ENCODE measurements at places on chromosomes 2 and 18.

DNA sequence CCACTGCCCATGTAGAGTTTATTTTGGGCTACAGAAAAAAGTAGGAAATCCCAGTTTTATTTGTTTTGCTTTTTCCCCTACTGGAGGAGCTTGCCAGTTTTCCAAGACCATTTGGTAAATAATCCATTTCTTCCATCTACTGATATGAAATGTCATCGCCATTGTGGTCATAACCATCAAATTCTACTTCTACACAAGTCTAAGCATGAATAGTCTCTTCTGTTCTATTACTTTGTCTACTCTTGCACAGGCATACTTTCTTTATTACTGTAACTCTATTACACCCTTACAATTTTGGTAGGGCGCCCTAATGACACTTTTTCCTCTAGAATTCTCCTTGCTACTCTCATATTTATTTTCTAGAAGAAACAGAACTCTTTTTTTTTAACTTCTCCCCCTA lies 120.7 kb downstream of the ATAD2B start:
- DNase-seq: no peak

GRCh38 chr18:55398858-55399257 lies 189.1 kb downstream of the TCF4 start:
- no peak for DNase-seq

GRCh38 chr2:47179388-47179787 lies 24.3 kb upstream of the STPG4 start:
- no peak for DNase-seq

GRCh38 chr2:32926708-32927084 lies 20.1 kb upstream of the LTBP1 start:
- DNase-seq: no peak

GRCh38 chr18:43587538-43588153 lies 310.4 kb upstream of the SYT4 start:
- no peak for DNase-seq

DNA sequence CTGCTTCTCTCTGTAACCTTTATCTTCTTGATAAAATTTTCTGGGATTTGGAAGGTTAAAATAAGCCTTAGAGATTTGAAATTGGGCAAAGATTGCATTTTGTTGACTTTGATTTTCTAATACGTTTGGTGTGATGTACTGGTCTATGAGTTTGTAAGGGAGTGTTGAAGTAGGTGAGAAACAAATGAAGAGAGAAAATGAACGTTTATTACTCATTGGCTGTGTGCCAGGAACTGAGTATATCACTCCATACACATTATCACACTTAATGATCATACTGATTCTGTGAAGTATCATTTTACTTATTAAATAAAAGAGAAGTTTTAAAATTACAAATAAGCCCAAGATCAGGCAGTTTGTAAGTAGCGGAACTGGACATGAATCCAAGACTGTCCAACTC lies 795.1 kb upstream of the ZEB2 start:
- DNase-seq: no peak

GRCh38 chr2:88471083-88471942 lies 18.8 kb upstream of the FOXI3 start:
- DNase-seq: no peak

DNA sequence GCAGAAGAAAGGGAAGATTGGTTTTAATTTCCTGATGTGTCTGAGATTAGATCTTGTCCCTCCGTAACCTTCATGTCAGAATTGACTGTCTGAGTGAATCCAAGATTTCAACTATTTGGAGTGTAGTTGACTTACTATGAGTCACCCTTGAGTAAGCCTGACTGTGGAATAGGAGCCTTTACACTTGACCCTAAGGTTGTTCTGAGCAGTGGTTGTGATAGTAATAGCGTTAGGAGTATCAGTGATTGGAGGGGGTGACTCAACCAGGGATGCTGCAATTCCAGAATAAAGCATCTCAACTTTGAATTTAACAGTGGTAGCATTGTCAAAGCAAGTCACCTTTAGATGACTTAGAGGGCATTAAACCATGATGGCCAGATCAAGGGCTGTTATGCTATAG lies 979.5 kb upstream of the FAM98A start:
- no peak for DNase-seq

GRCh38 chr2:119204525-119204924 lies 19.1 kb upstream of the STEAP3 start:
- DNase-seq: no peak

DNA sequence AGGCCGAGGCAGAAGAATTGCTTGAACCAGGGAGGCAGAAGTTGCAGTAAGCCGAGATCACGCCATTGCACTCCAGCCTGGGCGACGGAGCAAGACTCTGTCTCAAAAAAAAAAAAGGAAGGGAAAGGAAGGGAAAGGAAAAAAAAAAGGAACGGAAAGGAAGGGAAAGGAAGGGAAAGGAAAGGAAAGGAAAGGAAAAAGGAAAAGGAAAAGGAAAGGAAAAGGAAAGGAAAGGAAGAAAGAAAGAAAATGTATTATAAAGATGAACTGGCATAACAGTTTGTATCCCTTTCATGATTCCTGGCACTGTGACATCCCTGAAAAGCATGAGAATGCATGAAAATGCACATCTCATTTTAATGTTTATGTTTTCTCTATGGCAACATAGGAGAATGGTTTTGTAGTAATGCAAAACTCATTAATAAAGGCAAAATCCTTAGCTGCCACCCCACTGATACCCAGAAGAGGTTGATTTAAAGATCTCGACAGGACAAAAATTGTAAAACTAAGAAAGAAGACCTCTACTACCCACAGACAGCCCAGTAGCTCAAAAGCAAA lies 11.5 kb upstream of the MREG start:
- DNase-seq: no peak

GRCh38 chr2:215653344-215654030 lies 217.6 kb upstream of the FN1 start:
- no peak for DNase-seq

DNA sequence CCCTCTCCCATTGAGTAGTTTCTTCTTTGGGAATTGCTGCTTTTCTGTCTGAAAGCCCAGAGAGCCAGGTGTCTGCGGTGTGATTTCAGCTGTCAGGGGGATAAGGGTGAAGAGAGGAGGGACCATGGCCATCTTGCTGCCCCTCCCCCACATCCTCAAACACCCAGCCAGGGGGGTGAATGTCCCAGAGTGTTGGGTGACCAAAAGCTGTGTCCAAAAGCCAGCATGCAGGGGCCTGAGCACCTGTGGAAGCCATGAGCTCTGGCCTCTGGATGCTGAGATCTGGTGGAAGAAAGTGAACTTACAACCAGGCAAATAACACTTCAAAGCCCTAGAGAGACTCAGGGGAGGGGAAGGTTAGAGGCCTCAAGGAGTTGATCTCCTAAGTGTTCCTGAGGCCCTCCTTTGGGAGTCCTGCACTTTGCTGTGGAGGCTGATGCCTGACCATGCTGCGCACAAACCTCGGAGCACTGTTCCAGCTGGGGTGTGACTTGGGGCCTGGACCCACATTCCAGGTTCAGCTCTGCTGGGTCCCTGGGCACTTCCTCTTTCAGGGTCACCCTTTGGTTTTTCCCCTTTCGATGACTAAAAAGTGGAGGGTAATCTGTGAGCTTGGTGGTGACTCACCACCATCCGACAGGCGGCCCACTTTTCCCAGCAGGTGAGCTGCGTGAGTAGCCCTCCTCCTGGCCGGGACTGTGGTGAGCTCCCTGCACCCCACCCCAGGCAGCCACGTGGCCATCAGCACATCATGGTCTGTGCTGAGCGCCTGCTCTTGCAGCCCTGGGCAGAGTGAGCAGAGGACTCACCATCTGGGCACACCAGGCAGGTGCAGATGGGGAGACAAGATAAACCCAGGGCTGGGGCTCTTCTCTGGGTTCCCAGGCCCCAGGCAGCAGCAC lies 66.8 kb upstream of the FOSL2 start:
- DNase-seq: no peak

DNA sequence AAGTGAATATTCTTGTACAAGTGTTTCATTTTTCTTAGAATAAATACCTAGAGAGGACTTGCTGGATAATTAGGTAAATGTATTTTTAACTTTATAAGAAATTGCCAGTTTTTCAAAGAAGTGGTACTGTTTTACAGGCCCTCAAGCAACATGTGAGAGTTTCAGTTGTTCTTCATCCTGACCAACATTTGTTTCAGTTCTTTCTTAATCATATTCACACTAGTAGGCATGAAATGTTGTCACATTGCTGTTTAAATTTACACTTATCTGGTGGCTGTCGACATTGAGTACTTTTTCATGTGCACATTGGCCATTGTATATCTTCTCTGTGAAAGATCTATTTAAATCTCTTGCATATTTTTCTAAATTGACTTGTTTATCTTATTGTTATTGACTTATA lies 178.1 kb downstream of the ACOXL start:
- DNase-seq: no peak

- no peak for DNase-seq
Observed at GRCh38 chr2:241344925-241345651, 11.0 kb upstream of the FARP2 start.

GRCh38 chr2:1708476-1709334 lies 35.6 kb downstream of the PXDN start:
- no peak for DNase-seq

GRCh38 chr2:61340242-61340641 lies 130.6 kb downstream of the USP34 start:
- DNase-seq: no peak

- no peak for DNase-seq
Observed at GRCh38 chr2:202269585-202269984, 4.0 kb downstream of the NOP58 start.

- DNase-seq: no peak
Observed at GRCh38 chr2:26838121-26838906, 9.6 kb upstream of the DPYSL5 start.

DNA sequence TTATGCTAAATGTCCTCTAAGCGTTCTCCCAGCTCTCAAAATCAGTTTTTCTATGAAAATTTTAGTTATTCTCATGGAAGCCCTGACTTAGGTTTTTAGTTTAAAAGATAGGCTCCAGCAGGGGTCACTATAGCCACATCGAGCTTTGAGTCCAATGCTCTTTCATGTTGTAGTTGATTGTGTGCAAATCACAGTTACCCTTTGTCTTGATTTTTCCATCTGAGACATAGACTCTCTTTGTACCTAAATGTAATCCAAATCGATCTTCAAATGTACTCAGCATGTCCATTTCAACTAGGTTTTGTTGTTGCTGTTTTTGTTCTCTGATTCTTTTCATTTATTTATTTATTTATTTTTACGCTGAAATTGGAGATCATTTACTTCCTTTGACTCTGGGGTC lies 26.4 kb upstream of the MSTN start:
- no peak for DNase-seq

DNA sequence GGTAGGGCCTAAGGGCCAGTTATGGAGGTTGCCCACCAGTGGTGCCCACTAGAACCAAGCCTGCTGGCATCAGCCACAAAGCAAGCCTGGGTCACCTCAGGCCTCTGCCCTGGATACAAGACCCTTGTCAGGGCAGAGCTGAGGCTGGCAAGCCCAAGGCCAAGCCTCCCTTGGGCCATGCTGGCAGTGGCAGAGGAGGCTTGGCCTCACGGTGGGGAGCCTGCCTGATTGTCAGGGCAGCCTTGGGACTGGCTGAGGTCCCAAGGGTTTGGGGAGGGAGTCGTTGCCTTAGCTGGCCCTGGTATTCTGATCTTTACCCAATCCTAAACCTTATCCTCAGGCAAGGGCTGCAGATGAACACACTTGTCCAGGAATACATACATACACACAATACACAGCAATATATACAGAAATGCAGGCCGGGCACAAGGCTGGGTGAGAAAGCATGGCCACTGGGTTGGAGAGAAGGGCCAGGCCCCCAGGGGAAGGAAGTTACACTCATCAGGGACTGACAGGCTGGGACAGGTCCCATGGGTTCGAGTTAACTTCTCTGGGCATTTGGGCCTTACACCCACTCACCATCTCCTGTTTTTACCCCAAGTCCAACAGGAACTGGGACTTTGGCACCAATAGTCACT lies 21.0 kb downstream of the CCT7 start:
- no peak for DNase-seq

GRCh38 chr2:98367721-98368120 lies 21.5 kb downstream of the CNGA3 start:
- no peak for DNase-seq

- DNase-seq: no peak
Observed at GRCh38 chr2:75513616-75514170, 47.0 kb downstream of the EVA1A start.

DNA sequence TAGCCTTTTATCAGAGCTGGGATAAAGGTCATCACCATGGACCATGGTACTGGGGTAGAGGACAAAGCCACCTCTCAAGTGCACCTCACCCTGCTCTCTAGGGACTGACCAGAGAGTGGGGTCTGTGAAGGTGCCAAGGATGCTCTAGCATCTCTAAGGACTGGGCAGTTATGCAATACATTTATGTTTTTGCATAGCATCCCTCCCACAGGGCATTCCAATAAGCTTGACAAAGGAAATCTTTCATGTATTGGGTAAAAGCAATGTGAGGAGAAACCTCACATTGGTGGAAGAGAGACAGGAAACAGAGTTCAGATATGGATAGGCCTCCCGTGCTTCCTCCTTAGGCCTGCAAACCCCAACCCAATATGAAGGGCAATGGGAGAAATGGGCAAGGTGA lies 31.6 kb downstream of the STK39 start:
- no peak for DNase-seq

GRCh38 chr2:173607606-173608311 lies 253.1 kb downstream of the CDCA7 start:
- DNase-seq: no peak

- DNase-seq: no peak
Observed at GRCh38 chr18:13452871-13453680, 234.5 kb downstream of the LDLRAD4 start.

GRCh38 chr2:108428286-108429009 lies 20.6 kb upstream of the GCC2 start:
- DNase-seq: no peak

GRCh38 chr2:10810202-10811161 lies 2.1 kb downstream of the PDIA6 start:
- no peak for DNase-seq

DNA sequence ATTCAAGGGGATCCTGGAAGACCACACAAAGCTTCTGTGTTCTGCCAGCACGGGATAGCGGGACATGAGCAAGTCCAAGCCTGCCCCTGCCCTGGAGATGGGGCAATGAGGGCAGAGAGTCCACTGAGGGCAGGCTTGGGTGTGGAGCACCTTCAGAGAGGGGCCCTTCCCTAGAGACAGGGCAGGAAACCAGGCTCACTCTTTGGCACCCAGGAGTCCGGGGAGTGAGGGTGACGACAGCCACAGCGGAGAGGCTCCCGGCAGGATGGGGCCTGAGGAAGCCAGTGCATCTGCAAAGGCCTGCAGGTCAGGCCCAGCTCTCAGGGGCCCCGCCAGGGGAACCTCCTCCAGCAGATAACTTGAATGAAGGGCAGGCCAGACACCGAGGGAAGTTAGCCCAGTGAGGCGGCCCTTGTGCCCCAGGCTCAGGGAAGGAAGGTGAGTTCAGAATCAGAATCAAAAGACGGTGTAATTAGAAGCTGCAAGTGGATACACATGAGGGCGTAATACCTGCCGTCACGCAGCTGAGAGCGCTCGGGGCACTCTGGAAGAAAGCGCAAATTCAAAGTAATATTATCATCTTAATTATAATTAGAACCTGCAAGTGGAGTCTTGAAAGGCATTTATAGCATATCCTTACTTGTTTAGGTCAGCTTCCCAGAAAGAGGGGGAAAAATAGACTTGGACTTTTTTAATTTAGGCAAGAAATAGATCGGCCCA lies 142.6 kb upstream of the LGALSL start:
- DNase-seq: no peak
